ENCODE measurements at places on chromosomes 11 and 22.

DNA sequence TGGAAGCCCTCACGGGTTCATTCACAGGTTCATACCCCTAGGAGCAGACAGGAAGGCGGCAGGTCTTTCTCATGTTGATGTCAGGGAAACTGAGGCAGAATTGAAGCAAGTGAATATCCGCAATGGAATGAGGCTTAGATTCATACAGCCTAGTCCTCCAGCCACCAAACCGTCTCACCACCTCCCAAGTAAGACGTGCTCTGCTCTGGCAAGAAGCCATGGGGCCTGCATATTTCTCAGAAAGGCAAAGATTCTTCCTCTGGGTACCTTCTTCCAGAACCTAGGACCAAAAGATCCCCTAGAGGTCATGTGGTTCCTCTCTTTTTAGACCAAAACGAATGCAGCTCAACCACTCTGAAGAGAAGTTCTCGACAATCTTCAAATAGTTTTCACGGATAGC is 1.7 kb downstream of the AP1B1 start:
- ATAC-seq, result no peak

GRCh38 chr11:17865765-17866428 is 131.3 kb downstream of the KCNC1 start:
- ATAC-seq, result no peak

DNA sequence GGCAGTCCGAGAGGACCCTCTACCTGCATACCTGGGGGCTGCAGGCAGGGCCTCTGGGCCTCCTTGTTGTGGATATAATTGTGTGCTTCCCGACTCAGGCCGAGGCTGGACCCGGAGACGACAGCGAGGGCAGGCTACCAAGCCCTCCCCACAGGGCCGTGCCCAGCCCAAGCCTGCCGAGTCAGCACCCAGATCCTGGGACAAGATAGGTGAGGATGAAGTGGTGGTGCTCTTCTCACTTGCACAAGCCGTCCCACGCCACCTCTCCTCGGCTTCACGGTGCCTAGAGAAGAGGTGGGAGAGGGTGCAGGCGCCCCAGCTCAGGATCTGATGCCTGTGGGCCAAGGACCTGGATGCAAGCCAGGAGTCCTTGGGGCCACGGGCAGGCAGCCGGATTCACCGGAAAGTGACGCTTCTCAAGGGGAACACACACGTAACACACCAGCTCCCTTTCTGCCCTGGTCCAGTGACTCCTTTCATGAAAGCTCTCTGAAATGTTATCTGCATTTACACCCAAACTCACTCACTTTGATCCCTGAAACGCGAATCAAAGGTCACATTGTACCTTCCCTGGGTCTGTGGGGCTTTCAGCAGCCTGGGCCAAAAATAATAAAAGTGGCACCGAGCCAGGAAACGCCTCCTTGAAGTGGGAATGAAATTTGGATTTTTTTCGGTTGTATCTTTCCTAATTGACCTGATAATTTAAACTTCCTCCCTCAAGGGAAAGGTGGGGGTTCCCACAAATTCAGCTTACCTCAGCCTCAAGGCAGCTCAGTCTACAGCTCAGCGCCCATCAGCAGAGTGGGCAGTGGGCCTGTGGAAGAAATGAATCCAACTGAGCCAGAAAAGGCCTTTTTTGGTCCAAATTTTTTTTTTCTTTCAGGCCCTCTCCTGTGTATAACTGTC is 1.1 kb upstream of the GNB1L start:
- ATAC-seq, result peak; percentile 54

GRCh38 chr11:120074076-120074475 is 63.8 kb downstream of the TRIM29 start:
- no peak for ATAC-seq

GRCh38 chr22:40534379-40535188 is 101.9 kb downstream of the MRTFA start:
- peak; percentile 27 for ATAC-seq

DNA sequence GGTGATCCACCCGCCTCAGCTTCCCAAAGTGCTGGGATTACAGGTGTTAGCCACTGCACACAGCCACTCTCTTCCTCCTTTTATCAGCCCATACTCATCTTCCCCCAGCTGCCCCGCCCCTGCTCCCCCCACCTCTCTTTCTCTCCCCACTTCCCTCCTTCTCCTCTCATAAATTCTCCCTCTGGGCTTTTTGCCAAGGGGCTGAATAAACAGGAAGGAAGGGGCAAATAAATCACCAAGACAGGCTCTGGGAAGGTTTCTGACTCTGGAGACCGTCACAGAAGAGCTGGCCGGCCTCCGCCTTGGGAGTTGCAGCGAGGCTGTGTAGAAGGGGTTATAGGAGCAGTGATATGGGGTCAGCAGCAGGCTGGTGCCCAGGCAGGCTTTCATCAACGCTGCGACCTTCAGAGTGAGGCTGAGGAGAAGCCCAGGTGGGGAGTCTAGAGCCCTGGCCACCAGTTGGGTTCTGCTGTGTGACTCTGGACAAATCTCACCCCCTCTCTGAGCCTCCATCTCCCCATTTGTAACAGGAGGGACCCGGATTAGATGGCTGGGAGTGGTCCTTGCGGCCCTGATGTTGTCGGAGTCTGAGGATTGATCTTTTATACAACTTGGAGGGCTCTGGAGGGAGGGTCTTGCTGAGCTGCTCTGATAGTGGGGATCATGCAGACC is 62.6 kb upstream of the RASD2 start:
- no peak for ATAC-seq

GRCh38 chr11:1546536-1547466 is 25.3 kb downstream of the DUSP8 start:
- ATAC-seq, result peak; percentile 58

- no peak for ATAC-seq
These were observed 105.7 kb upstream of the B3GAT1 start for GRCh38 chr11:134517621-134518293.

- no peak for ATAC-seq
These were observed 100.9 kb upstream of the LDLRAD3 start for GRCh38 chr11:35842958-35843357.

- no peak for ATAC-seq
These were observed 81.9 kb downstream of the CEP164 start for GRCh38 chr11:117409511-117409910.

DNA sequence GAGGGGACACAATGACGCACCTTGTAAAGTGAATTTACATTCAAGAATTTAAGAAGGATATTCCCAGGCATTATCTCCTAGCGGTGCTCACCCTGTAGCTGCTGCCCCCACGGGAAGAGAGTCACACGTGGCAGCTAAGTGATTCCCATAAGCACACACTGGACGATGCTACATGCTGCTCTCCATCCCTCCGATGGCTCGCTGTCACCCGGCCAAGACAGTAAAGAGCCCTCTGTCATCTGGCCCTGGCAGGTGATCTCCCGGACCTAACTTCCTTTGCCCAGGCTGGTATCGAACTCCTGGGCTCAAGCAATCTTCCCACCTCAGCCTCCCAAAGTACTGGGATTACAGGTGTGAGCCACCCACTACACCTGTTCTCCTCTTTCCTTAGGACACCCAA is 39.9 kb upstream of the IGSF9B start:
- ATAC-seq, result no peak

GRCh38 chr11:44766972-44767278 is 40.2 kb downstream of the TSPAN18 start:
- ATAC-seq, result no peak

DNA sequence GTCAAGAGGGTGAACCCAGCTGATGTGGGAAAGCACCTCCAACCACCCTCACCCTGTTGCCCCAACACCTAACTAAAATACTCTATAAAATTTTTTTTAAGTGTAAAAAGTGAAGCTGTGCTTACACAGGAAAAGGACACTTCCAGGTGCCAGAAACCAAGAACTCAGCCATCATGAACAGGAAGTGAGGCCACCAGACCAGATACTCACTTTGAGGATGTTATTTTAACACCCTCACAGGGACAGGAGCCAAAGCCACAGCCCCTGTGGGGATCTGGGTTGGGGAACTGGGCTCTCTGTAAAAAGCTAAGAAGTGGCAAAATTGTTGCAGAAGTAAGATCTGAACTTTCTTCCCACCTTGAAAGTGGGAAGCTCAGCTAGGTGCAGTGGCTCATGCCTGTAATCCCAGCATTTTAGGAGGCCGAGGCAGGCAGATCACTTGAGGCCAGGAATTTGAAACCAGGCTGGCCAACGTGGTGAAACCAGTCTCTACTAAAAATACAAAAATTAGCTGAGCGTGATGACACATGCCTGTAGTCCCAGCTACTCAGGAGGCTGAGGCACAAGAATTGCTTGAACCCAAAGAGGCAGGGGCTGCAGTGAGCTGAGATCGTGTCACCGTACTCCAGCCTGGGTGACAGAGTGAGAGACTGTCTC is 3.8 kb downstream of the RSPH14 start:
- peak; percentile 70 for ATAC-seq

DNA sequence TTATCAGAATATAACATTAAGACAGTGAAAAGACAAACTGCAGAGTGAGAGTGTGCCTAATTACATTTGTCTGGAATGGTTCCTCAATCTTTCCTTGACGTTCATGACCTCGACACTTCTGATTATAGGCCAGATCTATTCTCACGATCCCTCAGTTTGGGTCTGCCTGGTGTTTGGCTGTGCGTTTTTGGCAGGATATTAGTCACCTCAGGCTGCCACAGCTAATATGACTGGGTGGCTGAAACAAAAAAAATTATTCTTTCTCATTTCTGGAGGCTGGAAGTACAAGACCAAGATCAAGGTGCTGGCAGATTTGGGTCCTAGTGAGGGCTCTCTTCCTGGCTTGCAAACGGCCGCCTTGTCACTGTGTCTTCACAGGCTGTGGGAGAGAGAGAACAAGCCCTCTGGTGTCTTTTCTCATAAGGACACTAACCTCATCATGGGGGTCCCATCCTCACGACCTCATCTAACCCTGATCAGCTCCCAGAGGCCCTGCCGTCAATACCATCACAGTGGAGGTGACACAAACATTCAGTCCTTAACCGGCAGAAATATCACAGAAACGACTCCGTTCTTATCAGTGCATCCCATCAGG is 23.2 kb downstream of the IFITM10 start:
- ATAC-seq, result no peak

DNA sequence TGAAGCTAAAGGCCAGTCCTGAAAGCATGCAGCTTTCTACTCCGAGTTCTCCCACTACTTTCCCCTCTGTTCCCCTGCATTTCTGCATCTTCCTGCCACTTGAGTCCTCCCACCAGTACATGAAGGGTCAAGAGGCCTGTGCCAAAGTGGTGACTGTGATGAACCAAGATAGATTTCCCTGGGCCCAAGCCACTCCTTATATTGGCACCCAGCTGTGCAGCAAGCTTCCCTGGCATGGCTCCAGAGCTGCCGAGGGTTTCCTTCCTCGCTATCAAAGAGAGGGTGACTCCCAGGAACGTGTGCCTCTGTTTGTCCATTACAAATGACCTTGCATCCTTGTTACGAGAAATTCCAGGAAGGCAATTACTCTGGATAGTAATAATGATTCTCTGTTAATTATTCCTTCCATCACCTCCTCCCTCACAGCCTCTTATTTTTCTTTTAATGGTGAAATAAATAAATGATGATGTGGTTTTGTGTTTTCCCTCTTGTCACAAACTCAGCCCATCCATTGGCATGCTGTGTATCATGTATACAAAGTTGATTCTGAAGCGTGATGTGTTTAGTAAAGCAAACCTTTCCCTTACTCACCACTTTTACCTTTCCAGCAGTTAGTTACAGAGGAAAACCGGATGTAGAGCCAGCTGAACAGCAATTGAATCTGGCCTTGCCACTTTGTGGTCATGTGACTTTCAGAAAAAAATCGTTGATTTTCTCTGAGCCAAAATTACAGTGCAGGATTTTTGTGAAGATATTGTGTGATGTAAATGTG is 8.3 kb downstream of the SRSF8 start:
- no peak for ATAC-seq

- no peak for ATAC-seq
These were observed 162.5 kb upstream of the ISX start for GRCh38 chr22:34903416-34903815.

DNA sequence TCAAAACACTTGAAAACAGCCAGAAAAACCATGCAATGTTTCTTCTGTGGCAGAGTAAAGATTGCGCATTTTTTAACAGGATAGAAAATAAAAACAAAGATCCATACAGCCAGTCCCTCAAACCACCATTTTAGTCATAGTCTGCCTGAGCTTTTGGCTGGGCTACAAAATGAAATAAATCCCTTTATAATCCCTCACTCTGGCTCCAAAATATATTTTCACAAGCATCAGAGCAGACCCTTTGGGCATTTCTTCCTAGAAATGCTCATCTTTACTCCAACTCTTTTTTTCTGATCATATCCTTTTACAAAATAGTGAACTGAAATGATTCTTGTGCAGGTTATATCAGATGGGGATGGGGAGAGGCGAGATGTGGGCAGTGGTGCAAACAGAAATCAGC is 31.8 kb upstream of the LMO2 start:
- no peak for ATAC-seq

DNA sequence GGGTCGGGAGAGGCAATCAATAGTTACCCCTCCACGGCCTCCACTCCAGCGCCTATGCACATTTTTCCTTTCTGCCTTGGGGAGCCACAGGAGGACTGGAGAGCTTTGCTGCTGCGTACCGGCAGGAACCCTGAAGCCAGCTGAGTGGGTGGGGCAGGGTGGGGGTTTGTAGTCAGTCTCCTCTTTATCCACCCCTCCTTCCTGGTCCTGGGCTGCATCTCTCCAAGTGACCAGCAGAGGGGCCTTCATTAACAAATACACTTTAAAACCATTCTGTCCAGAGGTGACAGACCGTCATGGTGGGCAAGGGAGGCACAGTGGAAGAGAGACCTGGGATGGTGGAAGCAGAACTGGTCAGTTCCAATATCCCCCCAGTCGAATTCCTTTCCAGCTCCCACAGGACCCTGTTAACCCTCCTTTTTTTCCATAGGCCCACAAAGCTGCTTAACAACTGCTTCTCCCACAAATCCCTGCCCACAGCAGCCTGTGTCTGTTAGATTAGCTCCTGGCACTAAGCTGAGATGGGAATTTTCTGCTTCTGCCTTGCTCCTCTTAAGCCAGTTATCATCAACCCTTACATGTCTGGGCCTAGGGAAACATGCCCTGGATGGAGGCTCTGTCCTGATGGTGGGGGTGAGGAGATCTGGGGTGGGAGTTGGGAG is 3.9 kb upstream of the ABCG4 start:
- ATAC-seq, result peak; percentile 62

DNA sequence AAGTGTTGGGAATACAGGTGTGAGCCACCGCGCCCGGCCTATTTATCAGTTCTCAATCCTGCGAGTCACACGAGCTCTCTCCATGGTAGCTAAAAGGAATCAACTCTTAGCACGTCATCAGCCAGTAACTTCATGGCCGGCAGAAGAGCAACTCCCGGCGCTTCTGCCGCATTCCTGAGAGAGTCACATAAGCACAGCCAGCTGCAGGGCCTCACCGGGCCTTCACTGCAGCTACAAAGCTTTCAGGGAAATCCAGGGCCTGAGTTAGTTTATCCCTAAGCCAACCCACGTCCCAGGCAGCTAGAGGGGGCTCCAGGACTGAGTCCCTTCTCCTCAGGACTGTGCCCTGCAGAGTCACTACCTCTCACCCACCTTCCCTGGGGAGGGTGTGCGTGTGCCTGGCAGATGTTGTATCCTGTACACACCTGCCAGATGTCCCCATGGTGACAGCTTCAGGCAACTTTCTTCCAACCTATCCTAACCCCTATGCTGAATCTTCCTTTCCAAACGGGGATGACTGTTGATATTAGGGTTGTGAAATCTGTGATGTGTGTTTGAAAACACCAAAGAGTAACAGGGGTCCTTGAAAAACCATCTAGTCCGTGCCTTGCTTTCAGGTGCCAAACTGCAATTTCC is 45.9 kb upstream of the ARFGAP3 start:
- ATAC-seq, result no peak

- ATAC-seq, result no peak
These were observed 23.6 kb downstream of the NARS2 start for GRCh38 chr11:78551066-78551465.

GRCh38 chr11:34959770-34960169 is 43.4 kb downstream of the PDHX start:
- no peak for ATAC-seq
